ENCODE measurements at places on chromosomes 5 and 9.

- DNase-seq, result no peak
These were observed 55.8 kb downstream of the GNAQ start for GRCh38 chr9:77975806-77976205.

DNA sequence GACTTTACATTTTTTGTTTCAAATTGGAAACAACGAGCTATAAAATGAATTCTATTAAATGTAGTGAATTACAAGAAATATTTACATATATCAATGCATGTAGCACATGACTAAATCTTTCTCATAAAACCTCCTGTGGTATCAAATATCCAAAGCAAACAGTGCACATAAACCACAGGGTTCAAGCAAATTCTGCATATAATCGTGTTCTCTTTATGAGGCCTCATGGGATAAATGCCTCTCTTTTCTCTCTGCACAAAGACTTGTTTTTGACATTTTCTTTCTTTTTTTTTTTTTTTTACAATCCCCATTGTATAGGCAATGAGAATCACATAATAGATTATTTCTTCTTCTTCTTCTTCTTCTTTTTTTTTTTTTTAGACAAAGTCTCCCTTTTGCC, 1117.2 kb upstream of the DMAC1 start:
- DNase-seq, result no peak

DNA sequence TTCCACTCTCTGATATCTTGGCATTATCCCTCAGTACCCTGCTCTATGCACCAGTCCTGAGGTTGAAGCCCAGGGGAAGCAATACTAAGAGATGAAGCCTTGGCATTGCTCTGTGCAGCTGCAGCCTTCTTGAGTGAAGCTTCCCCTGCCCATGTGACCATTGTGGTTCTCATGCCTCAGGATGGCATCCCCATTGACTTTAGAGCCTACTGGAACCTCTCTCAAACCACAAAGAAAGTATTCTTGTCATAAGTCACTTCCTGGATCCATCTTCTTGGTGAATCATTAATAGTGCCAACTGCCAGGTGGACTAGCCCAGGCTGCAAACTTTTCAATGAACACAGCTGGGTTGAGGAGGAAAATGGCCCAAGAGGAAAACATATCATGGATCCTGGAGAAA, 283.9 kb upstream of the RFX3 start:
- no peak for DNase-seq

GRCh38 chr9:6827439-6828145, 69.8 kb downstream of the KDM4C start:
- peak; percentile 32 for DNase-seq

- no peak for DNase-seq
These were observed 642 bp downstream of the RBM22 start for GRCh38 chr5:150700246-150700593.

GRCh38 chr5:59792983-59793585, 100.4 kb downstream of the PDE4D start:
- DNase-seq, result no peak

DNA sequence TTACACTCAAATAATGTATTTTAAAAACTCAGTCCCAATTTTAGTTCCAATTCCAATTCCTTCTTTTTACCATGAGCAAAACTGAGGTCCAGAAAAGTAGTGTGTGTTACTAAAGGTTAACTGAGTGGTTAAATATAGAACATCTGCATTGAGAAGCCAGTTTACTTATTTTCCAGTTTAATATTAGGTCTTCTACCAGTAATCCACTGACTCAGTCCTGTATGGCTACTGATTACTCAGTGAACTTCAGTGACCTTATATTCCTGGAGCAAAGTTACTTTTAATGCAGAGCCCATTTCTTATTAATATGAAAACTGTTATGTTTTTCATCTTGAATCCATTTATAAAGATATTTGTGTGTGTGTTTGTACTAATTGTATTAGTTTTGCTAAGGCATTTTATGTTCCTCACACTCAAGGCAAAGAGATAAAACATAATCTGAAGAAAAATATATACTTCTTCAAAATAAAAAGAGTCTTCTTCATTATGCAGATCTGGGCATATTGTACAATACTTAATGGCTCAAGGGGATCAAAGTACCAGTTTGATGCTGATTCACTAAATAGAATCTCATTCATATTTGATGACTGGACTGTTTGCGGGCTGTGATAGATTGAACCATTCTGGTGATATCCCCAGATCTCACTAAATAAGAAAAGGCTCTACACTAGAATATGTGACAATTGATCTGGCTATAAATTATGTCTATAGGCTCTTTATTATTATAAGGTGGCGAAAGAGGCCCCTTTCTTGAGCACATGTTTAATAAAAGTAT, 60.8 kb downstream of the DMXL1 start:
- DNase-seq, result no peak

DNA sequence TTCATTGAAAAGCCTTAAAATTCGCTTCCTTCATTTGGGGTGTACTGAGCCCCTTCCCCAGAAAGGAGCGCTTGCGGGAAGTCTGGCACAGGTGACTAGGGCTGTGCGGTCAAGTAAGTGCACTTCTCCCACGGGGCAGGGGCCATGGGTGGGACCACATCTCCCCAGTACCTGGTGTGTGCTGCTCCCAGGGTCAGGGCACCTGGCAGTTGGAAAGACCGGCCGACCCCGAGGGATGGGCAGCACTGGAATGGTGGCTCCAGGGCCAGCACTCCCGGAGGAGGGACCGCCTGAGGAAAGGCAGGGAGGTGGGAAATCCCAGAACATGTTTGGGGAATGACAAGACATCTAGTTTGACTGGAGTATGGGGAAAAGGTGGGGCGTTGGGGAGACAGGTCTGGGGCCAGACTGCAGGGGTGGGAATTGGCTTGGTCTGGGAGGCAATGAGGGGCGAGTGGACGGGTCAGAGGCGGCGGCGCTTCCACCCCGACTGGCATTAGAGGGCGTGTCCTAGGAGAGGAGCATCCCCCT, 727 bp upstream of the GLIPR2 start:
- no peak for DNase-seq

DNA sequence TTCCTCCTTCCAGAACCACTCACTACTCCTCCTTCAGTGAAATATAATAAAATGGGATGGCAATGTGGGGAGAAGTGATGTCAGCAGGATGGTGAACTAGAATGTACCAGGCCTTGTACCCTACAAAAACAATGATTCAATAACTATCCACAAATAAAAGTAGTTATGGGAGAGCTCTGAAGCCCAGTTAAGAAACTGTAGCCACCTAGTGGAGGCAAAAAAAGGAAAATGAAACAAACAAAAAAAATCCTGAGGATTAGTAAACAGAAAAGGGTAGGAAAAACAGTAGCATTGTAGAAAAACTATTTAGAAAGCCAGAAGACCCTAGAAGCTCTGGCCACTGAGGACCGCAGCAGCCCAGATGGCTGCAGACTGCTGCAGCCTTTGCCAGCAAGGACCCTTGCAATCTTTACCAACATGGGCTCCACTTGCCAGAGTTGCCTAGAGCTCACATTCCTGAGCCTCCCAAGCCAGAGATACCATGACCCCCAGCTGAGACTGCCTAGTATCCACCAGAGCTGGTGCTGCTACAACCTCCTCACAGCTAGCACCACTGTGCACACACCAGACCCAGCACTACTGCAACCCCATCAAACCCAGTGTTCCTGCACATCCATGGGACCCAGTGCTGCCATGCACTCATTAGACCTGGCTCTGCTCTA, 259.7 kb upstream of the MSX2 start:
- no peak for DNase-seq

GRCh38 chr9:17750269-17750668, 171.4 kb downstream of the SH3GL2 start:
- DNase-seq, result no peak

All from stimulated activated CD4-positive, alpha-beta T cell treated with anti-CD3 and anti-CD28 coated beads, Interleukin-1b, Interleukin-23, amount 100 ng/mL, for 48 hours (primary cell).